Activated T-cell treated with anti-CD3 and anti-CD28 coated beads, Interleukin-2, amount 50 U/mL, for 4 hours (primary cell): ENCODE measurements at places on chromosomes 11 and 22.

DNA sequence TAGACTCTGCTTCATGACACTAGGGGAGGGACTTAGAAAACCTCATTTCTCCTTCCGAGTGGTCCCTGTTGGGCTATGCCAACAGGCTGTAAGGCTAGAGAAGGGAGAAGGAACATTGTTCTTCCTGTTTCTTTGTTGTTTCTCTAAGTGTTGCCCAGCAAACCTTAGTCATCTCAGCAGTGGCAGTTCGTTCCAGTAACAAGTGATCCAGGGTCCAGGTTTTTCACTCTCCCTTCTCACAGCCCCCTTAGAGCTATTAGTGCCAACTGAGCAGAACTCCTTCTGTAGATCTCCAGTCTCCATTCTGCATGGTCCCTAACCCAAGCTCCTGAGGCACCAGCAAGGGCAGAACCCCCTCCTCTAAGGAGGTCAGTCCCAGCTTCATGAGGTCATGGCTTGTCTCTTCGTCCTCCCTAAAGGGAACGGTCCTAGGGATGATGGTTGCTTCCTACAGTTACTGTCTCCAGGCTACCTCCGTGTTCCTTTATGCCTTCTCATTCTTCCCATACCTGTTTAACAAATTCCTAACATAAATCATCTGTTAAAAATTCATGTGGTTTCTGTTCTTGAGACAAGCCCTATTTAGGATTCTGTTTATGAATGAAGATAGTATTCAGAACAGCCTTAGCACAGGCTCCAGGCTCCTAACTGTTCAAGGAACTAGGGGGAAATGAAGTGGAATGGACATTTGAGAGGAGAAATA is 168.6 kb upstream of the UBASH3B start:
- no peak for DNase-seq

DNA sequence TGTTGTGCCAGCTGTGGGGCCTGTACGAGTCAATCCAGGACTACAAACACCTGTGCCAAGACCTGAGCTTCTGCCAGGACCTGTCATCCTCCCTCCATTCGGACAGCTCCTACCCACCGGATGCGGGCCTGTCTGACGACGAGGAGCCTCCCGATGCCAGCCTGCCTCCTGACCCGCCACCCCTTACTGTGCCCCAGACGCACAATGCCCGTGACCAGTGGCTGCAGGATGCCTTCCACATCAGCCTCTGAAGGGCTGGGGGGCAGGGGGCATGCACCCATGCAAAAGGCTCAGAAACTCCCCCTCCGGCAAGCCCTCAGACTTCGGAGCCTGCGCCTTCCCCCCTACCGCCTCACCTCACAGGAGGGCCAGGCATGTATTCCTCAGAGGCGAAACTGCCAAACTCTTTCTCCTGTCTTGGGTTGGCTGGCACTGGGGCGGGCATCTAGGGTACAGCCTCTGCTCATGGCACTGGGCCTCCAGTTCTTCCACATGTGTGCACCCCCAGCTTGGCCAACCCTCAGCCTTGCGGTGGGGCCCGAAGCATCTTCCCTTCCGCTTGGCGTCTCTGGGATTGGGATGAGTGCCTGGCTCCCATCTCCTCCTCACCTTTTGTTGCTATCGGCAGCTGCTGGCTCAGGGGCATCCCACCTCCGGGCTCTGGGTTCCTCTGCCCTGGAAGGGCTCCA is 1.2 kb downstream of the FAM89B start:
- no peak for DNase-seq

- DNase-seq = no peak
Observed at GRCh38 chr11:117914991-117915618, 14.1 kb downstream of the TMPRSS13 start.

DNA sequence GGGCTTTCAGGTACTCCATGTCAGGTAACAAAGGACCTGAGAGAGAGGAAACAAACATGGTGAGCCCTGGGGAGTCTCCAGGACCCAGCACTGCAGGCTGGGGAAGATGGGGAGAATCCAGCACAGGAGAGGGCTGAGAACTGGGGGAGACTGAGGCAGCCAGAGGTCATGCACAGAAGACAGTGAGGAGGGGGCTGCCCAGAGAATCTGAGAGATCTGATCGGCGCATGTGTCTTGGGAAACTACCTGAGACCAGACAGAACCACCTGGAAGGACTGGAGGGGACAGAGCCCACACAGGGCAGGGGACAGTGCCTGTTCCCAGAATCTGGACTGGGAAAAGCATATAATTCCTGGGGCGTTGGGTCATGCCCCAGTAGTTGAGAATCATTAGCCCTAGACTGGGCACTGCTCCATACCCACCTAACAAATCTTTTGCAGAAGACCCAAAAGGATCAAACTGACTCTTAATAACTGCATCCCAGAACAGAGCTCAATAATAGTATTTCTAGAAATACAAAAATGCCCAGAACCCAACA is 20.0 kb upstream of the COMT start:
- no peak for DNase-seq

DNA sequence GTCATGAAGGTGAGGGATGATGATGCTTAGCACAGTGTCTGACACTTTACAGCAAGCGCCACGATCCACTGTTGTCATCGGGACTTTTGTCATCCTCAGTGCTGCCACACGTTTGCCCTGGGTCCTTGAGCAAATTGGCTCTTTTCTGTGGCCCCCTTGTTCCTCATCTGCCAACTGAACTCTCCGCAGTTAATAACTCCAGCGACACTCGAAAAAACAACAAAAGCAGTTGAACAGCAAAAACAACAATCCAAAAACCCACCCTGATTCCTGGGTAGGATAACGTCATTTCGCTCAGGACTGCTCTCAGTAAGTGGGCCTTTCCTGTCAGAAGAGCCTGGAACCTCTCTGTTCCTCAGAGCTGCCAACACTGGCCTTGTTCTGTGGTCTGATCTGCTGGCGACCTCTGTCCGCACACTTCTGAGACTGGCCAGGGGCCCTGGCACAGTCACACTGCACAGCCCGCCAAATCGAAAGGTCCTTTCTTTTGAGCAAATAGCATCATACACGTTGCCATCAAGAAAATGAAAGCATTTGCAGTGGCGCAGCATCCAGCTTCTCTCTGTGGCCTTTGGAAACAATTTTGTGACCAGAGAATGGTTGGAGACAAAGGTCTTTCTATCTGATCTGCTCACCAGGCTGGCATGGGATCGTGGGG is 79.9 kb upstream of the SYT13 start:
- no peak for DNase-seq

GRCh38 chr11:119791701-119792151 is 62.7 kb upstream of the NECTIN1 start:
- DNase-seq = no peak

GRCh38 chr22:44385781-44386180 is 73.0 kb upstream of the SHISAL1 start:
- DNase-seq = no peak

DNA sequence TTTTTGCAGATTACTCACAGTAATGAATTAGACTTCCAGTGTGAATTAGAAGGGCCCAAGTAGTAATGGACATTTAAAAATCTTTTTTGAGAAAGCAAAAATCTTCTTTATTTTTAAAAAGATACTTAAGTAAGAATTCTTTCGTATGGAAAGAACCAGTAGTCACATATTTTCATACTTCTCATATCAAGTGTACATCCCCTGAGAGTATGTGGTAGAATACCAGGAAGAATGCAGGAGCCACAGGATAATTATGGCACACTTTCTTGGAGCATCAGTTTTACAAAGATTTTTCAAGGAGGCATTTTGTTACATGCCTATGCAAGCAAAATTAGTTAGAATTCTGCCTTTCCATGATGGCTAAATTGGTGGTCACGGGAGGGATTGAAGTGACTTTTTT is 28.1 kb downstream of the POLD3 start:
- no peak for DNase-seq

- no peak for DNase-seq
Observed at GRCh38 chr11:16338393-16338792, 18.0 kb downstream of the SOX6 start.

DNA sequence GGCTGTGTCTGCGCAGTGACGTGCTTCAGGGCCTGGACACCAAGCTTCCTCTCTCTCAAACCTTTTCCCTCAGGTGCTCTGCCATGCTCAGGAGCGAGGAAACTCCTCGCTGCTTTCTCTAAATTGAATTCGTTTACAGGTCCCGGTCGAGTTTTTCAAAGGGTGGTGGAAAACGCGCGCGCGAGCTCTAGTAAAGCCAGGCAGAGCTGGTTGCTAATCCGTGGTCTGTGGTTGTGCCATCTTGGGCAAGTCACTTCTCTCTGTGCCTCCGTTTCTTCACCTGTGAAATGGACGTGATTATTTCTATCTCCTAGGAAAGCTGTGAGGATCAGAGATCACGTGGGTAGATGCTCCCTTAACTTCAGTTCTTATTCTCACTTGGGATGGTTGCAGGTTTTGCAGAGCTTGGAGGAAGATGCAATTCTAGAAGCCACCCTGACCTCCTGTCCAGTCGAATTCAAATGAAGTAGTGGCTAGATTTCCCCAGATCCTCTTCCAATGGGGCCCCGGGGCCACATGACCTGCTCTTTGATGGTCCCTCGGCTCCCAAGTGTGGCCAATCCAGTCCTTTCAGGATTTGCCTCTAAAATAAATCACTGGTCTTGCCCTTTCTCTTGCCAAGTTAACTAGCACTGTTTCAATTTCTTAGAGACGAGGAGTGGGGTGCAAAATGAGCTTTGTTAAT is 10.5 kb upstream of the ALX4 start:
- DNase-seq = no peak

DNA sequence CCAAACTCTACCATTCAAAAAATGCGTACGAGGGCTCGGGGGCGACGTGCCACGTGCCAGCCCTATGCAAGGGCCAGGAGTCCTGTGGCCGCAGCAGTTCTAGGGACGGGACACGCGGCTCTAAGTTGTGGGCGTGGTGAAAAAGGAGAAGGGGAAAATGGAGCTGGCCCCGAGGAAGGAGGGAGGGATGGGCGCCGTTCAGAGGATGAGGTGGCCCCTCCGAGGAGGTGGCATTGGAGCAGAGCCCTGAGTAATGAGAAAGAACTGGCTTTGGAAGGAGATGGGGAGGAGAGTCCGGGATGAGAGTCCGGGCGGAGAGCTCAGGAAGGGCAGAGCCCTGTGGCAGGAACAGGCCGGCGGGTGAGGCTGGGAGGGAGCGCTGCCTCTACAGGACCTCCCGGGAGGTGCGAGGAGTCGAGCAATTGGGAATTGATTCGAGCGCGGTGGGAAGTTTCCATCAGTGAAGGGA is 21.0 kb downstream of the OTUB1 start:
- DNase-seq = no peak

DNA sequence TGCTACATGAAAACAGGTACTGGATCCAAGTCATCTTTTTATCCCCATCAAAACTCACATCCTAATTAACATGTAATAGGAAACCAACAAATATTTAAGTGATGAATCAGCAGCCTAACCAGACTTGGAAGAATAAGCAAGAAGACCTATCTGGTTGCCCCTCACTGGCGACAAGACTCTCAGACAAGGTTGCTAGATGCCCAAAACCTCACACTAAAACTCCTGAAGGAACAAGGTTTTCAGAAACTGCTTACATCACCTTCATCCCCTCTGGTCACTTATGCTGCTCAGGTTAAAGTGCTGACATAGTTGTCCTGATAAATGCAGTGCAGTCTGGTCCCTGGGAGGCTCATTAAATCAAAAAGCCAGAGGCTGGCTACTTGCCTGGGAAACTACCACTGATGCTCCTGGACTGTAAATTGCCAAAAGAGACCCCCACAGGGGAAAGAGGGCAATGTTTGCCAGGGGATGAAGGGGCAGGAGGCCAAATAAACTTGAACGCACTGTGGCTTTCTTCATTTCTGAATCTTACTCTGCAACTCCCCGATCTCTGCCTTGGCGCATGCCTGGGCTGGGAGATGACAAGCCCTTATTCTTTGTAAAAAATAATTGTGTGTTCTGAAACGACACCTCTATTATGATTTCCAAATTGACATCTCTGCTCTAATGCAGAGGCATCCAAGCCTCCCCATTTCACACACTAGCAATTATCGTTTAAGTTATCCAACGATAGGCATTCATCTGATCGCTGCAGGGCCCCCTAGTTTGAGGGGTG is 72.7 kb downstream of the AMBRA1 start:
- DNase-seq = no peak

DNA sequence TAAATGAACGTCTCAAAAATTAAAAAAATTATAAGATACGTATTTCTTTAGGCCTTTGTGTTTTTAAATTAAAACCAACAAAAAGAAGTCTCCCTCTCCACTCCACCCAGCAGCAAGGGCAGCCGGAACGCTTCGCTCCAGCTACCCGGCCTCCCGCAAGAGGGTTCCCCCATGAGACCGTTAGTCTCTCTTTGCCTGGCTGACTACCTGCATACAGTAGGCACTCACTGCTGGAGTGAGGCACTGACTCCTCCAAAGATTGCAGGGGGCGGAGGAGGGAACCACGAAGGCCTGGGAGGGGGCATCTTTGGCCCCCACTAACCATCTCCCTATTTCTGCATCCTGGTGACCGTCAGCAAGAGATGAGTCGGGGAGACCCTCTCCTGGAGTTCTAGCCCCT is 10.1 kb downstream of the CBX6 start:
- DNase-seq = no peak

- no peak for DNase-seq
Observed at GRCh38 chr22:35802885-35803284, 85.2 kb downstream of the APOL5 start.

- no peak for DNase-seq
Observed at GRCh38 chr11:48104568-48104924, 112.1 kb upstream of the OR4B1 start.

DNA sequence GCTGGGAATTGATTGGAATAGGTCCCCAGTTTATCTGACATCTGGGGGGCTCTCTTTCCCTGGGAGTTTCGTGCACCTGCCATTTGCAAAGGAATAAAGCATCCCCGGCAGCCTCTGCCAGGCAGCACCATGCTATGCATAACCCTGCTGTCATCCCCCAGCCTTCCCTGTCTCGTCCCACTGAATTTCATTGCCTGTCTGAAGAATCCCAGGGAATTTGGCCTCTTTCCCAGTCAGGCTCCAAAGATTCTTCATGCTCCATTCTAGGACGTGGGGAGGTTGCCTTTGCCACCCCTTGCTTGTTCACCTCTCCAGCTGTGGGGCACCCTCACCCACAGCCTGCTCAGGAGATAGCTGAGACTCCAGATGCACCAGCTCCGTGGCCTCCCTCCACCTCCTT is 195.1 kb upstream of the TBCEL start:
- DNase-seq = no peak

- DNase-seq = no peak
Observed at GRCh38 chr11:15169815-15170551, 55.3 kb downstream of the INSC start.

GRCh38 chr11:34719303-34719848 is 98.5 kb downstream of the EHF start:
- no peak for DNase-seq
